ENCODE measurements at places on chromosomes 4 and X.

GRCh38 chr4:37023504-37023903, 221.0 kb upstream of the NWD2 start:
- DNase-seq: no peak

DNA sequence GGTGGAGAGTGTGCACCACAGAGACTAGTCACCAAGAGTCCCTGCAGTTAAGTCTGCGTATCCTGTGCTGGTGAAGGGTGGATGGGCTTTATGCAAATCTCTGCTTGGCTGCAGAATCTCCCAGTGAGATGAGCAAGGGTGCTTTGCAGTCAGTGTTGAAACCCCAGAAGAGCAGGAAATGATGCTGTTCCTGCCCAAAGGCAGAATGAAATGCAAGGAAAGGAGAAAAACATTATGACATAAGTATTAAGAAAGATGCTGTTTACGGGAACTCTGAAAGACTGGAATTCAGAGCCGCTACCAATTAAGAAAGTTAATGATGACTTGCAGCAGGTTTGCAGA, 25.4 kb upstream of the ACSL1 start:
- no peak for DNase-seq

DNA sequence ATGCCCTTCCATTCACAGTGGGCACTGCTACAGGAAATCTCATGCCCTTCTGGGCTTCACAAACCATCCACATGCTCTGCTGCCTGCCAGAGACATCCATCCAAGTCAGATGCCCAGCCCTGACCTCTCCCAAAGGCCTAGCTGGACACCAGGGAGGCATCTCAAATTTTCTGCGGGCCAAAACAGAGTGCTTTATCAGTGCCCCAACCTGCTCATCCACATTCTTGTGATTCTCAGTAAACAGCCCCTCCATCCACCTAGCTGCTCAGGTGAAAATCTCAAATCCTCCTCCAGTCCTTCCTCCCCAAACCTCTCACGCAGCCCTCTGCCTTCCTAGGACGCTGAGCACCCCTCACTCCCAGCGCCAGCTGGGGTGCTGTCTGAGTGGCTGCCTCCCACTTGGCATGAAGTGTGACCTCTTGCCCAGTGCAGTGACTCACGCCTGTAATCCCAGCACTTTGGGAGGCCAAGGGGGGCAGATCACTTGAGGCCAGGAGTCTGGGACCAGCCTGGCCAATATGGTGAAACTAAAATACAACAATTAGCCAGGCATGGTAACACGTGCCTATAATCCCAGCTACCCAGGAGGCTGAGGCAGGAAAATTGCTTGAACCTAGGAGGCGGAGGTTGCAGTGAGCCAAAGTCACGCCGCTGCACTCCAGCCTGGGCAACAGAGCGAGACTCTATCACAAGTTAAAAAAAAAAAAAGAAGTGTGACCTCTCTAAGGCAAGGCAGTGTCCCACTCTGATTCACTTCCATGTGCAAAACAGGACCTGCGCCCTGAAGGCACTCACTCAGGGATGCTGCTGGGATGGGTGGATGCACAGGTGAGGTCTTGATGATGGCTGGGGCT, 1.7 kb upstream of the AFAP1 start:
- DNase-seq: no peak

DNA sequence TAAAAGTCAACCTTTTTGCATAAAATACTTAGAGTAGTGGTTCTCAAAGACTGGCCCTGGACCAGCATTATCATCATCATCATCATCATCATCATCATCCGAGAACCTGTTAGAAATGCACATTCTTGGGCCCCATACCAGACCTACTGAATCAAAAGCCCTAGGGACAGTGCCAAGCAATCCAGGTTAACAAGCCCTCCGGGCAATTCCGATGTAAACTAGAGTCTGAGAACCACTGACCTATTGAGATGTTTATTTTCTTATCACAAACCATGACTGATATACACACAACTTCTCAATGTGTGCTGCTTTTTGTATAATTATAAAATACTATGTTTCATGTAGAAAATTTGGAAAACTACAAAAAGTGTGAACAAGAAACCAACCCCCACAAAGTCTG, 133.4 kb upstream of the GATB start:
- DNase-seq: no peak

- peak; percentile 4 for DNase-seq
Observed at GRCh38 chrX:103464072-103464773, 55.1 kb downstream of the RAB40A start.

DNA sequence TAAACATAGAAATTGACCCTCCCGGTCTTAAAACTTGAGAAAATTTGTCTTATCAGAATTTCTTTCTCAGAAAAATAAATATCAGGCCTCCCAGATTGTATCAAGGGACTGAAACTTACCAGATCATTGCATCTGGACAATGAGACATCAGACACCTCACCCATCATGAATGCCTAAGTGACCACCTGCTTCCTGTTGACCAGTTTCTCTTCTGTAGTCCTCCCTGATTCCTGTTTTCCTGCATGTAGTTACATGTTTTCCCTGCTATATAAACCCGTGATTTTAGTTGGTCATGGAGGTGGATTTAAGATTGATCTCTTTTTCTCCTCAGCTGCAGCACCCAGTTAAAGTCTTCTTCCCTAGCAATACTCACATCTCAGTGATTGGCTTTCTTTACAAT, 548.1 kb downstream of the PPP4R3C start:
- DNase-seq: no peak

DNA sequence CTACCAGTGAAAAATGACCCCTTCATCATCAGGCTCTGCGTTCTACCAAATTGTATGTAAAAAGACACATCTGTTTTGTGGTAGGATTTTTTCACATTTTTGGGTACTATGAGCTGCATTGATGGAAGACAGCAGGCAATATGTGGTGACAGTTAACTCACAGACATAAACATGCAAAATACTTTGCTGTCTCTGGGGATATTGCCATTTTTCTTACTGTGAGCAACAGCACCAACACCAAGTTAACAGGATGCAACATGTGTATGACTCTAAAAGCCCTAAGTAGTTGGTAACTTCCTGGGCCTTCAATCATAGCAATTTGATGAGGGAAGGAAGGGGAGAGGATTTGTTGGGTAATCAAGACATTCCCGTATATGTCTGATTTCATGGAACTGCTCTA, 56.4 kb upstream of the DRP2 start:
- DNase-seq: no peak

DNA sequence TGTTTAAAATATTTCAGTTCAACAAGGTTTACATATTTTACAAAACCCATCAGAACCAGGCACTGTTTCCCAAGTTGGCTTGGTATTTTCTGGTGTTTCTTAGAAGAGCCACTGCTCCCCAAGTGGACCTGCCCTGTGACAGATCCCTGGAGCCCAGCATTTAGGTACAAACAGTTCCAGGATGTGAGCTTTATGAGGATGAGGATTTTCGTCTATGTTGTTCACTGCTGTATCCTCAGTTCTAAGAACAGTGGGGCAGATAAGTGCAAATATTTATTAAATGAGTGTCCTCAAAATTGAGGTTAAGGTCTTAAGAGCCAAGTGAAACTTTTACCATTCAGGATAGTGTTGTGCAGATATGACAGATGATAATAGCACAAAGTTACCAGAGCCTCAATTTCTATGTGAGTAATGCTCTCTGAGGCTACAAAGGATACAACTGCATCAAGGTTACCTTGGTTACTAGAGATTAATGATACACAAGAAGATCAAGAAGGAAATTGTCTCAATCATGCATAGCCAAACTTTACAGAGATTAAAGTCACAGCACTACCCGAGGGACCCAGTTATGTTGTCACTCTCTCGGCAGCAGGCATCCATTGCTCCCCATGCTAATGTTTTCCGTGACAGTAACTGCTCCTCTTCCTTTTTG, 37.5 kb downstream of the ANXA3 start:
- no peak for DNase-seq

All from stimulated activated CD4-positive, alpha-beta T cell treated with anti-CD3 and anti-CD28 coated beads, Interleukin-4, amount 100 ng/mL, for 1 hour (primary cell).